Aorta (tissue), 5 donors: ENCODE measurements at places on chromosomes 6 and 20.

DNA sequence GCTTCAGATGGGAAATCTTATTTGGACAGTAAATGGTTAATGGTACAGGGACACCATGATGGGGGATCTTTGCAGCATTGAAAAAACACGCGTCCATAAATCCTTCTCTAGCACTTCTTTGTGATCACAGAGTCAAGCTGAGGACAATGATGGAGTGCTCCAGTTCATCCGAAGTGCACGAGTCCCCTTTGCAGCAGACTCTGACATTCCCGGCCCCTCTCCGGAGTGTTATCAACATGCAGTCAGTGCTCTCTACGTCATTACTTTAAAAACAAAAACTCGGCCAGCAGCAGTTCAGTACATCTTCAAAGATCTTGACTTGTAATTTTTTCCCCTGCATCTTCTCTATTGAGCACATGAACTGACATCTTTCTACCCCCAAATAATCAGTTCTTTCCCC lies 185.5 kb upstream of the AKAP12 start:
- H3K4me1 ChIP-seq: no peaks in the 10 kb centered on the region
- H3K4me3 ChIP-seq: no peak overlapping the region
- H3K27ac ChIP-seq: no peak overlapping the region
- H3K27me3 ChIP-seq: no peaks in the 10 kb centered on the region
- no peak for DNase-seq

GRCh38 chr6:87150406-87150805 lies 5.0 kb upstream of the ZNF292 start:
- H3K4me3 ChIP-seq: no peak overlapping the region
- H3K4me1 ChIP-seq: no peaks in the 10 kb centered on the region
- no peak for DNase-seq
- H3K36me3 ChIP-seq: no peaks in the 10 kb centered on the region
- H3K27me3 ChIP-seq: no peaks in the 10 kb centered on the region

- H3K27ac ChIP-seq: no peak overlapping the region
- no peak for DNase-seq
- H3K4me1 ChIP-seq: no peaks in the 10 kb centered on the region
- H3K4me3 ChIP-seq: no peak overlapping the region
These were observed 10.5 kb downstream of the VPS16 start for GRCh38 chr20:2851086-2851485.

DNA sequence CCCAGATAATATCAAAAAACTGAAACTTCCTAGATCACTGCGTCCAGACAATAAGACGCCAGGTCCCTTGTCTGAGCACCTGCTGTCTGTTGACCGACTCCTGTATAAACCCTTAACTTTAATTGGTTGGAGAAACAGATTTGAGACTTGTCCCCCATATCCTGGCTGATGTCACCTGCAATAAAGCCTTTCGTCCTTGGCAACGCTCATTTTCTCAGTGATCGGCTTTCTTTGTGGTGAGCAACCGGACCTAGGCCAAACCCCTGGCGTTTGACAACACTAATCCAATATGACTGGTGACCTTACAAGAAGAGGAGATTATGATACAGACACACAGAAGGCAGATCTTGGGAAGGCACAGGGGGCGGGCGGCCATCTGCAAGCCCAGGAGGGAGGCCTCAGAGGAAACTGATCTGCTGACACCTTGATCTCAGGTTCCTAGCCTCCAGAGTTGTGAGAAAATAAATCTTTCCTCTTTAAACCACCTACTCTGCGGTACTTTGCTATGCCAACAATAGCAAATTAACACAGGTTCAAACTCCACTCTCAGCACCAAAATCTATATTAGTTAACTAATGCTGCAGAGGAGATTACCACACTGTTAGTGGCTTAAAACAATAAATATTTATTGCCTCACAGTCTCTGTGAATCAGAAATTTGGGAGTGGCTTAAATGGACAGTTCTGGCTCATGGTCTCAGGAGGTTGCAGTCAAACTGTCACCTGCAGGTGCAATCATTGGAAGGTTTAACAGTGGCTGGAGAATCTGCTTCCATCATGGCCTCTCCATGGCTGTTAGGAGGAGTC lies 178.7 kb downstream of the OTOR start:
- peaks cover 2% of the 10 kb centered on the region for H3K27me3 ChIP-seq
- no peak overlapping the region for H3K27ac ChIP-seq
- peaks cover 4% of the 10 kb centered on the region for H3K4me1 ChIP-seq
- no peak for DNase-seq
- no peaks in the 10 kb centered on the region for H3K36me3 ChIP-seq

GRCh38 chr6:159609652-159610178 lies 83.3 kb downstream of the SOD2 start:
- H3K4me1 ChIP-seq: peaks cover 2% of the 10 kb centered on the region
- no peak overlapping the region for H3K4me3 ChIP-seq
- no peak overlapping the region for H3K27ac ChIP-seq
- no peaks in the 10 kb centered on the region for H3K36me3 ChIP-seq
- no peak for DNase-seq
- no peaks in the 10 kb centered on the region for H3K27me3 ChIP-seq

DNA sequence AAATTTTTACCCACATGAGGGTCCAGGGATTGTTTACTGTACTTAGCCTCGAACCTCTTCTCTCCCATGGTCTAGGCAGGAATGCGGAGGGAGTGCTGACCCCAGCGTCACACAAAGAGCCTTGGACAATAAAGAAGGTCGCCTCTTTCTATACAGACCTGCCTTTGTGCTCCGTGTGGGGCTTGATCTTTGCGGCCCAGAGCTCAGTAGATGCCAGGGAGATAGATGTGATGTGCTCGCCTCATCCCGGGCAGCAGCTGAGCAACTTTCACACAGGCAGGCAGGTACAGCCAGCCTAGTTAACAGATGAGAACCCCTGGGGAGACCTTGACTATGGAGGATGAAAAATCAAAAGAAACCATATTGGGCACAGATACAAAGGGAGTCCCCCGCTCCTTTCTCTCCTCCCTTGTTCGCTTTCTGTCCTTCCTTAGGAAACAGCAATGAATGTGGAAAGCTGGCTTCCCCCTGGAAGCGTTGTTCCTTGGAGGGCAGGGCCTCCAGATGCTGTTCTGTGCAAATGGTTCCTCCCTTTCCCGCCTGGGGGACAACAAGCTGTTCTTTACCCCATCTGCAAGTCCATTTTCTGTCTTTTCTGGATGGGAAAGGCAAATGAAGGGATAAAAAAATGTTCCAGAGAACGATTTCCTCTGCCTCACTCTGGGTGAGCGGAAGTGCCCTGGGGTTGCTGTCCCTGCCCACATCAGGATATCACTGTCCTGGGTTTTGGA lies 128.3 kb downstream of the OLIG3 start:
- H3K4me3 ChIP-seq: no peak overlapping the region
- no peak for DNase-seq
- H3K27me3 ChIP-seq: no peaks in the 10 kb centered on the region
- H3K4me1 ChIP-seq: no peaks in the 10 kb centered on the region
- H3K27ac ChIP-seq: no peak overlapping the region
- H3K36me3 ChIP-seq: no peaks in the 10 kb centered on the region

DNA sequence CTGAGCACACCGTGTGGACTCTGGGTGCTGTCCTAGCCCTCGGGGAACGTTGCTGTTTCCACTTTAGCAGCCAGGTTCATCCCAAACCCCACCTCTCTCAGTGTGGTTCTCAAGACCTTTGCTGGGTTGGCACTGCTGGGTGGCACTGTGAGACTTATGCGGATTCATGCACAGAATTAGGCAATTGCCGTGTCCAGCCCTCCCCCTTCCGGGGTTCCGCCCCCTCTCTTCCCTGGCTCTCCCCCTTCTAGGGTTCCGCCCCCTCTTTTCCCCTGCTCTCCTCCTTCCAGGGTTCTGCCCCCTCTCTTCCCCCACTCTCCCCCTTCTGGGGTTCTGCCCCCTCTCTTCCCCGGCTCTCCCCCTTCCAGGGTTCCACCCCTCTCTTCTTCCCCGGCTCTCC lies 39.8 kb upstream of the SLCO4A1 start:
- H3K27me3 ChIP-seq: no peaks in the 10 kb centered on the region
- H3K4me3 ChIP-seq: no peak overlapping the region
- no peaks in the 10 kb centered on the region for H3K4me1 ChIP-seq
- no peak overlapping the region for H3K27ac ChIP-seq
